ENCODE measurements at places on chromosomes 4 and X.

DNA sequence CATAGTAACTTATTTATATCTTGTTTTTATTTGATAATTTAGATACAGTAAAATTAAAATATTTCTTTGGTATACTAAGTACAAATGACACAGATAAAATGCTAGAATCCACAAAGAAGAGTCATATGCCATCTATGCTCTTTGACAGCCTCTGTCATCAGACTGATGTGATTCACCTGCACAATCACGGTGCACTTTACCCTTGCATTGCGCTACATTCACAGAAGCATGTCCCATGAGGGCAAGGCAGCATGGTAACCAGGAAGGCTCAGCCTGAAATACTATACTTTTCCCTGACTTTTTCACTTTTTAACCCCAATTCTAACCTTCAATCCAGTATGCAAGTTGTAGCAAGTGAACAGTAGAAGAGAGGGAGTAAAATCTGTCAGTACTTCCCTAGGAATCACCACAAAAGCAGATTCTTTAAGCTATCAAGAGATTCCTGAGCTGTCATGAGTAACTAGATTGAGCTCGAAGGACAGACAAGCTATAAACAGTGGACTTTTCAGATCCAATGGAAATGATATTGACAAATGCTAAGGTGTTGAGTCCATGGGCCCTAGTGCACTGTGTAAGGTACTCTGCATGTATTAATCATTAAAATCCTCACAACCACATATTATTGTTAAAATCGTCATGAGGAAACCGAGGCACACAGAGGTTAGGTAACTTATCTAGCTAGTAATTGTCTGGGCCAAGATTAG is 14.2 kb downstream of the SEC24D start:
- DNase-seq, result no peak

- DNase-seq, result peak; percentile 15
These were observed 979 bp downstream of the EFNB1 start for GRCh38 chrX:68829582-68830418.

DNA sequence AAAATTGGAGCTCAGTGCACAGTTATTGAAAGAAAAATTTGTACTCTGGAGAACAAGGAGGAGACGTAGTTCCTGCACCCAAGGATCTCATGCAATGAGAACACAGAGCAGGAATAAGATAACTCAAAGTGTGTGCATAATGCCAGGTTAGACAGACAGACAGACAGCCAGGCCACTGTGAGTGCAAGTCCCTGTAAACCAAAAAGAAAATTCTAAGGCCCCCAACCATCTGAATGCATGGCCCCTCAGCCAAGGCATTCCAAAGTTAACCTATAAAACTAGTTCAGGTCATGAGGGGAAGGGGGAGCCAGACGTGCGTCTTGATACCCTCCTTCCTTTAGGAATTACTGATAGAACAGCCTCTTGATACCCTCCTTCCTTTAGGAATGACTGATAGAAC is 94.5 kb upstream of the ENPP6 start:
- DNase-seq, result no peak

DNA sequence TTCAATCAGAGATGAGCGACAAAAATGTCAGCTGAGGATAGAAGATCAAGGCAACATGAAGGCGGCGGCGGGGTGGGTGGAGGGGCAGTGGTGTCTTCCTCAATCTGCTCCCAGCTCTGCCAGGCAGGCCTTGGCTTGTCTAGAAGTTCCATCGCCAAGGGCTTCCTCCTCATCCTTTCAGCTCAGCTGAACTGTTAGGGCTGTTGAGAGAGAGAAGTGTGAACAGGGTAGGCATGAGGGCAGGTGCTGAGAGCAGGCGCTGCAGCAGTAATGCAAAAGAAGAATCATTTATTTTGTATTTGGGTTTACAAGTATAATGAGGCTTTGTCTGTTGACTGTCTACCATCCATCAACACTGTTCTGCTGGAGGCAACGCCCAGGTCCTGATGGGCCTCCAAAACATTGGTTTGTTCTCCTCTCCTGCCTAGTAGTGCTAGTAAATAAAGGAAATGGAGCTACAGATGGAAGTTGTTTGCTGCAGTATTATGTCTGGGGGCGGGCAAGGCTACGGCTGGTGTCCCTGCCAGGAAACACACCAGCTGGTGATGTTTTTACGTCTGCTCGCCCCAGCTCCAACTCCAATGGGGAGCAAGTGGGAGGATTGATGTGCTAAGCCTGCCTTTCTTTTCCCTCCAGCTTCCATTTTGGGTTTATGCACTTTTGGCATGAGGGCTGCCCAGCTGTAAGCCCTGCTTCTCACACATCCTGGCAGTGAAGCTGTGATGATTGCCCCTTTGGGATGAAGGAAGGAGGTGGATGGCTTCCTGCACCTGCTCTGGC is 139.4 kb upstream of the BOD1L1 start:
- no peak for DNase-seq

DNA sequence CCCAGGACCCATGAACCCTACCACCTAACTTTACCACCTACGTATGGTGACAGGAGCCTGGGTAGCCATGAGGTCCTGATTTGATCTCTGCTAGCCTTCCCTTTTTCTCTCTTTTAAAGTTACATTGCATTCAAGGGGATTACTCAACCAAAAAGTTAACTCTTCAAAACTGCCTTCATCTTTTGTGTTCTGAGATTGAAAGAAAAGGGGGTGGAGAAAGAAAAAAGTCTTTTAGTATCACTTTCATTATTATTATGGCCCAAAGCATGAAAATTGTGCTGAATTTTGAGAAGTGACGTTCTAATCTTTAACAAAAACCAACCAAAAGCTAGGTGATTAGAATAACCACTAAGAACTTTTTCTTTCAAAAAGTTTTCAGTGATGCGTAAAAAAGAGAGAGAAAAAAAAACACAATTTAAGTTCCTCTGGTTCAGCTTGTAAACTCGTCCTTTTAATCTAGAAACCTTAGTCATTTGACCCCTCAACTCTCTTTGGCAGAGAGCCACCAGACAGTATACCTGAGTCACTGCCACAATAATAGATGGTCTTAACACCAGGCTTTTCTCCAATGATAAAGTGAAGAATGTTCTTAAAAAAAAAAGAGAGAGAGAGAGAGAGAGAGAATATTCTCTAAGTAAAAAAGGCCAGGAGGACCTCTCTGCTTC is 347.4 kb upstream of the FGF13 start:
- no peak for DNase-seq

DNA sequence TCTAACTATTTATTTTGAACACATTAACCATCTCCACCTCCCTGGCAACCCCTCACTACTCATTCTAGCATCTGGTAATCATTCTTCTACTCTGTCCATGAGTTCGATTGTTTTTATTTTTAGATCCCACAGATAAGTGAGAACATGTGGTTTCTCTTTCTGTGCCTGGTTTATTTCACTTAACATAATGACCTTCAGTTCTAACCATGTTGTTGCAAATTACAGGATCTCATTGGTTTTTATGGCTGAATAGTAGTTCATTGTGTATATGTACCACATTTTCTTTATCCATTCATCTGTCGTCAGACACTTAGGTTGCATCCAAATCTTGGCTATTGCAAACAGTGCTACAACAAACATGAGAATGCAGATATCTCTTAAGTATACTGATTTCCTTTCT is 33.4 kb upstream of the FAM47B start:
- no peak for DNase-seq

- DNase-seq, result no peak
These were observed 937 bp downstream of the HELQ start for GRCh38 chr4:83454686-83455085.

GRCh38 chrX:24479924-24480323 is 14.8 kb downstream of the PDK3 start:
- peak; percentile 62 for DNase-seq

- DNase-seq, result no peak
These were observed 1397.5 kb downstream of the PCDH7 start for GRCh38 chr4:32117693-32118092.

- no peak for DNase-seq
These were observed 56.2 kb downstream of the CD99L2 start for GRCh38 chrX:150842198-150842685.

DNA sequence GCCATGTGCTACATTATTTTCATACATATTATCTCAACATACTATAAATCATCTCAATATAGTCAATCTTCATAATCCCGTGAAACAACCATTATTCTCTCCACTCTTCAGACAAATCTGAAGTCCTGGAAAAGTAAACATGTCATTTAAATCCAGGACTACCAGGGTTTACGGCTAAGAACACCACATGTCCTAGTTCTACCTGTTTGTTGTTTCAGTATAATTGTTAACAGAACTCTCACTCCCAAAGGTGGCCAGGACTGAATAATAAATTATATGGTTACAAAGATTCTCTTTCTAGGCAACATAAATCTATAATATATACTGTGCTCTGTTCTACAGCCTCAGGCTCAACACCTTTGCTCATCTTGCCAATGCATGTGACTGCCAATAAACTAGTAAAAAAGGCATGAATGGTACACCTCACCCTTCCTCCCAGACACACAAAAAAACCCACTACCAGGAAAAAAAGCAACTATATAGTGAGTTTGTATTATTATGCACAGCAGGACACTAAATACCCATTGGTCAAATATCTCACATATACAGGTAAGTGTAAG is 20.1 kb downstream of the EIF4E start:
- DNase-seq, result no peak

GRCh38 chr4:33628296-33628695 is 2616.0 kb downstream of the ARAP2 start:
- no peak for DNase-seq

- no peak for DNase-seq
These were observed 60.6 kb downstream of the SMARCA1 start for GRCh38 chrX:129462707-129463106.

Measured in activated CD8-positive, alpha-beta memory T cell treated with anti-CD3 and anti-CD28 coated beads, Interleukin-2, amount 50 U/mL, for 4 hours (primary cell).